ENCODE measurements at places on chromosomes 7 and 10.
A peak's percentile ranks its signal among the peaks of the same experiment; 100 is the strongest.

GRCh38 chr7:28174901-28175661 is 5.5 kb downstream of the JAZF1 start:
- DNase-seq, result no peak

GRCh38 chr7:55508221-55509011 is 63.9 kb downstream of the VOPP1 start:
- DNase-seq, result peak; percentile 10

GRCh38 chr7:41698726-41699125 is 4.2 kb downstream of the INHBA start:
- peak; percentile 70 for DNase-seq

DNA sequence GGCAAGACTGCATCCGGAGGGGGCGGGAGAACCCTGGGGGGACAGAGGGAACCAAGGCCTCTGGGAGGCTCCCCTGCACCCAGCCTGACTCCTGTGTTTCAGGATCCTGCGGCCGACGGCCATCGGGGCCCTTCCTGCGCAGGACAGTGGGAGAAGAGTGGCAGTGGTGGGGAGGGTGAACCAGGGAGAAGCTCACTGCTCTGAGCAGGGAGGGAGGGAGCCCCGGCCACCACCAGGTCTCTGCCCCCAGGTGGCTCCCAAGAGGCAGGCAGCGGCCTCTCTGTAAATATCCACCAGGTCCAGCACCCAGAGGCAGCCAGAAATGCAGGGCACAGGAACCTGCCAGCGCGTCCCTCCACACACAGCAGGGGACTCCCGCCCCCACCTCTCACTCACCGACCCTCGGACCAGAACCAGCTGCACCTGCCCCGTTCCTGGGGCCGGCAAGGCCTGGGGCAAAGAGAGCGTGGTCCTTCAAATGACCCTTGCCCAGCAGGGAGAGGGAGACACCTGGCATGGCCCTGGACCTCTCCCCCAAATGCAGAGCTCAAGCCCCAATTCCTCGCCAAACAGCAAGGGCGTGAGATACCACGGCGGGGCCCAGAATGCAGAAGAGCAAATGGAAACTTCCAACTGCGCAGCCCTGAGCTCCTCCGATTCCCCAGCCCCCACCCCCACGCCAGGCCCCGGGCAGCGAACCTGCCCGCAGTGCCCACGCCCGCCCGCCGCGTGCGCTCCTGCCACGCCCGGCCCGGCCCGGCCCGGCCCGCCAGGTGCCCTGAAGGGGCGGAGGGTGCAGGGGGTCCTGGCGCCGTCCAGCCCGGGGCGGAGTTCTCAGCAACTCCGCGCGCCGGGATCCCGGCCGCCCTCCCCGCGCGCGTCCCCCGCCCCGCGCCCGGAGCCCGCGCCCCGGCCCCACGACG is 805 bp downstream of the RASGEF1A start:
- DNase-seq, result no peak

Data from iris pigment epithelial cell (primary cell).